Cardiac septum (tissue), 1 donor: ENCODE measurements at places on chromosomes 5 and 9. TPM values are rescaled to one million over a fixed set of nuclear protein-coding genes. Genes with fewer than 3 reads are reported as not detected.

The OGN gene
- 15.2 TPM for total RNA-seq

The RBM18 gene
- total RNA-seq: 32.3 TPM

The SPRY4 gene
- total RNA-seq: 20.6 TPM

The ADAMTS12 gene
- total RNA-seq: 2.8 TPM

The SEC16A gene
- 33.7 TPM for total RNA-seq

The GAPT gene
- 0.27 TPM for total RNA-seq

The IL5 gene
- not detected for total RNA-seq

The CER1 gene
- total RNA-seq: not detected

The WDR38 gene
- total RNA-seq: not detected

The MELK gene
- 0.13 TPM for total RNA-seq

The TNFSF8 gene
- 0.86 TPM for total RNA-seq

The PPP3R2 gene
- not detected for total RNA-seq

The DELE1 gene
- 115 TPM for total RNA-seq

The ZNF484 gene
- 7.7 TPM for total RNA-seq

The SDHA gene
- 580 TPM for total RNA-seq

The HTR4 gene
- 0.70 TPM for total RNA-seq

The SLC6A7 gene
- total RNA-seq: not detected

The SV2C gene
- 0.67 TPM for total RNA-seq

The HSPB3 gene
- 210 TPM for total RNA-seq

The PAIP2 gene
- 133 TPM for total RNA-seq

The EGFLAM gene
- 6.3 TPM for total RNA-seq

The TICAM2 gene
- 2.0 TPM for total RNA-seq

The CEP78 gene
- 4.0 TPM for total RNA-seq

The SLC46A2 gene
- 0.16 TPM for total RNA-seq

The PRDM12 gene
- not detected for total RNA-seq

The GNA14 gene
- total RNA-seq: 2.7 TPM

The SPATA31A3 gene
- total RNA-seq: not detected

The CATSPER3 gene
- total RNA-seq: 0.54 TPM

The ADAMTS6 gene
- total RNA-seq: 1.9 TPM

The NPR3 gene
- total RNA-seq: 44.6 TPM

The HAPLN1 gene
- 0.94 TPM for total RNA-seq

The CLK4 gene
- total RNA-seq: 22.1 TPM

The CCDC192 gene
- total RNA-seq: not detected

The VCAN gene
- total RNA-seq: 61.0 TPM

The SLC25A2 gene
- not detected for total RNA-seq

The FOXD4L3 gene
- not detected for total RNA-seq

The BAAT gene
- 0.22 TPM for total RNA-seq

The CCL19 gene
- total RNA-seq: 0.62 TPM

The LVRN gene
- 0.27 TPM for total RNA-seq
